Cardiac fibroblast (primary cell): ENCODE measurements at places on chromosomes 1 and 21.

- DNase-seq: no peak
Observed at GRCh38 chr1:109611308-109611990, 8.0 kb downstream of the GNAT2 start.

- no peak for DNase-seq
Observed at GRCh38 chr1:99538618-99538956, 107.3 kb upstream of the PALMD start.

DNA sequence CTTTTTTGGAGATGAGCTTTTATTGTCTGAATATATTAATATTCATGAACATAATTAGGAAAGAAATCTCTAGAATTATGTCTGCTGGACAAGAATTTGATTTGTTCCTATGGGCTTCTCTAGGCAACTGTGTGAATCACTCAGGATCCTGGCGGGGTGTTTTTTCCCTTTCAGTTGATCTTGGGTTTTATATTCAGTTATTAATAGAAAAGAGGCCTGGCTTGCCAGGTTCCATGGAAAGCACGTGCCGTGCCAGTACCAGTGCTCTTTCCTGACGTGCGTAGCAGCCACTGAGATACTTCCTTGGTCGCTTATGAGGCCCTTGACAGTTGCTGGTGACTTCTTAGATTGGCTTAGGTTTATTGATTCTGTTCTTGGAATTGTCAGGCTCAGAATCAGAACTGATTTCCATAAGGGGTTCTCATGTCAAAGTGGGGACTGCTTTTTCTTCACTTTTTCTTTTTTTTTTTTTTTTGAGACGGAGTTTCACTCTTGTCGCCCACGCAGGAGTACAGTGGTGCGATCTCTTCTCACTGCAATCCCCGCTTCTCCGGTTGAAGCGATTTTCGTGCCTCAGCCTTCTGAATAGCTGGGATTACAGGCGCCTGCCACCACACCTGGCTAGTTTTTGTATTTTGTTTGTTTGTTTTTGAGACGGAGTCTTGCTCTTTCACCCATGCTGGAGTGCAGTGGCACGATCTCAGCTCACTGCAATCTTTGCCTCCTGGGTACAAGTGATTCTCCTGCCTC, 48.7 kb upstream of the KIF1B start:
- no peak for DNase-seq

DNA sequence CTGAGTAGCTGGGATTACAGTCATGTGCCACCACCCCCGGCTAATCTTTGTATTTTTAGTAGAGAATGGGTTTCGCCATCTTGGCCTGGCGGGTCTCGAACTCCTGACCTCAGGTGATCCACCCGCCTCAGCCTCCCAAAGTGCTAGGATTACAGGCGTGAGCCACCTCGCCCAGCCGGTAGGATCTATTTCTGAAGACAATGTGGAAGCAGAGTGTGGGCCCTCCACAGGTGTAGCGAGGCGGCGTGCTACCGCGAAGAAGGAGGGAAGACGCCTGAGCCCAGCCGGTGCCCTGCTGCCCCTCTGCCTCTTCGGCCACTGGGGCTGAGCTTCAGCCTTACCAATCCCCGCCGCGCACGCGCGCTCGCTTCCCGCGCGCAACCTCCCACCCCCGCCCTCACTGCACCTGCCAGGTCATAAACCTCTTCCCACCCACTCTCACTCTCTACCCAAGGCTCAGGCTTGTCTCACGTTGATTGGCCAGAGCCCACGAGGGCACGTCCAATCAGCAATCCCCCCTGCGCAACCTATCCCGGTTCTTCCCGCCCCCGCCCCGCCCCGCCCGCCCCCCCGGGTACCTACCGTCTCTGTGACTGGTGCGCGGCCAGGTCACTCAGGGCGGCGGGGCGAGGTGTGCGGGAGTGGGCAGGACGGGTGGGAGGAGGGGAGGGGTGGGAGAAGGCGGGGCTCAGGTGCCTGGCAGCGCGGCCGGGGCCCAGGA, 409 bp upstream of the HOOK1 start:
- DNase-seq: no peak

GRCh38 chr1:187001198-187001889, 172.6 kb downstream of the PLA2G4A start:
- peak; percentile 88 for DNase-seq

- no peak for DNase-seq
Observed at GRCh38 chr1:72932025-72932424, 649.7 kb upstream of the NEGR1 start.

DNA sequence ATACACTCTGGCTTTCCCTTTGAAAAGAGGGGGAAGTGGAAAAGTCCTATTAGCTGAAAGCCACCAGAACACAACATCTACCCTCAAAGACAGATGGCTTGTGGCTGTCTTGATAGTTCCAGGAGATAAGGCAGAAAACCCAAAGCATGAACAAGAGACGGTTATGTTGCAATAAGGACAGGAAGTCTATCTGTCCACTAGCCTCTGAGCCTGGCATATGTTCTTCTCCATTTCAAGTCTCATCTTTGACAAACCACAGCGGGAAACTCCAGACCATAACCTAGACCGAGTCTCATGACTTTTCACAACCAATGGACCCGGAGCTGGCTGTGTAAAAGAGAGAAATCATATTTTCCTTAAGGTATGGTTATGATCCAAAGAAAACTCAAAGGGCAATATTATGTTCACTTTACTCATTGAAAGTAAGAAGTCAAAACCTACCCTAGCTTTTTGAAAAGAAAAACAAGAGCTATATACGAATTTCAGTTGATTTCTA, 33.8 kb downstream of the DUSP10 start:
- DNase-seq: peak; percentile 55

DNA sequence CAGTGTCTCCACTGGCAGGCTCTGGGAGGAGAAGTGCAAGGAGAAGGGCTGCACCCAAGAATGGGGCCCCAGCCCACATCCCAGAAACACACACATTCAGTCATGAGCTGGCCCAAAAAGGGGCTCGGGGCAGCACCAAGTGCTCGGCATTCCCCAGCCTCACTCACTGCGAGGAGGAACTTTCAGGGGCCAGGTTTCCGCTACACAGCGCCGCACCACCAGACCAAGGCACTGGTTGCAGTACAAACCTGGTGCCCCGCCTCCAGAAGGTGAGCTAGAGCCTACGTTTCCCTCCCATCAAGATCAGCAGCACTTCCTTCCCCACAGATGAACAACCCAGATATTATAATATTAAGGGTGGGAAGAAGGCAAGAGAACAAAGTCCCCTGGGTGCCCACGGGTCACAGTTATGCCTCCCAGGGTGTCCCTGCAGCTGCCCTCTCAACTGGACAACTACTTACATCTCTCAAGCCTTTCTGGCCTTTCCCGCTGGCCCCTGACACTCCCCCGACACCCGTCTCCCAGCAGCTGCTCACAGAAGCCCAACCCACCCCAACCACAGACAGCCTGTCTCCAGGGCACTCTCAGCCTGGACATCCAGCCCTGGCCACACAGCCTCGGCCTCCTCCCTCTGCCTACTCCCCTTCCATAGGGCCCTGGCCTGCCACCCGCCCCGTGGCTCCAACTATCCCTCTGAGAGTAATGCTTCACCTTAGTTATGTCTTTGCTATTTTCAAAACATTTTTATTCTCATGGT, 3.8 kb downstream of the PBXIP1 start:
- DNase-seq: no peak

GRCh38 chr1:35544976-35545375, 12.2 kb downstream of the KIAA0319L start:
- DNase-seq: peak; percentile 80

GRCh38 chr21:8993284-8993942, 1528.0 kb upstream of the TPTE start:
- DNase-seq: no peak

GRCh38 chr1:170539154-170539553, 7.2 kb downstream of the GORAB start:
- no peak for DNase-seq

GRCh38 chr1:205813755-205814058, 709 bp upstream of the SLC41A1 start:
- DNase-seq: peak; percentile 63

DNA sequence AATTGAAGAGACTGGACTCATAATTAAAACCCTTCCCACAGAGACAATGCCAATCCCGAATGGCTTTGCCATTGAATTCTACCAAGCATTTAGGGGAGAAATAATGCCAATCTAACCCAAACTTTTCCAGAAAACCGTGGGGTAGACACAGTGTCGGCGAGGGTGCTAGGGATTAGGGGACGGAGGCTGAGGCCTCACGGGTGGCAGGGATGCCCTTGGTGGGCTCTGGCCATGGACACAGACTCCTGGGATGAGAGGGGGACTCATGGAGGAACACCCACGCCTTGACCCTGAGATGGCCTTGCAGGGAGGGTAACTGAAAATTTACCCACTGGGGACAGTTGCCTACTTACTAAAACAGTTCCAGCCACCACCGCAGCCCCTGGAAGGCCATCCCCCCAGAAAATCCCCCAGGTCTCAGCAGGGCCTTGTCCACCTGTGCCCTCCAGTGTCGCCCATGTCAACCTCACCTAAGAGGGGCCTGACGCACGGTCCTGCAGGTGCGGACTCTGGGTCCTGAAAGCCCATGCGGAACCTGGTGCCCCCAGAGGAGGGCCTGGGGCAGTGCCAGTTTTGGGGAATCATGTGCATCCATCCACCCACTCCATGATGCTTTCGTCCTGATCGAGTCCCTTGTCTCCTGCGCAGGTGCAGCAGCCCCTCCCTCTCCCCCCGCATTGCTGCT, 1.9 kb downstream of the KRTAP10-5 start:
- no peak for DNase-seq

GRCh38 chr1:32062867-32063230, 9.9 kb upstream of the TMEM39B start:
- peak; percentile 34 for DNase-seq

DNA sequence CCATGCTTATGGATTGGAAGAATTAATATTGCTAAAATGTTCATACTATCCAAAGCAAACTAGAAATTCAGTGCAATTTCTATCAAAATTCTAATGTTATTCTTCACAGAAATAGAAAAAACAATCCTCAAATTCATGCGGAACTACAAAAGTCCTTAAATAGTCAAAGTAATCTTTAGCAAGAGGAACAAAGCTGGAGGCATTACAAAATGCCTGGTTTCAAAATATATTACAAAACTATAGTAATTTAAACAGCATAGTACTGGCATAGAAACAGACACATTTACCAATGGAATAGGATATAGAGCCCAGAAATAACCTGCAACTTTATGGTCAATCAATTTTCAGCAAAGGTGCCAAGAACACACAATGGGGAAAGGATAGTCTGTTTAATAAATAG, 3.8 kb downstream of the CTSS start:
- DNase-seq: no peak

GRCh38 chr1:32353886-32354570, 8.3 kb downstream of the FAM229A start:
- peak; percentile 73 for DNase-seq

DNA sequence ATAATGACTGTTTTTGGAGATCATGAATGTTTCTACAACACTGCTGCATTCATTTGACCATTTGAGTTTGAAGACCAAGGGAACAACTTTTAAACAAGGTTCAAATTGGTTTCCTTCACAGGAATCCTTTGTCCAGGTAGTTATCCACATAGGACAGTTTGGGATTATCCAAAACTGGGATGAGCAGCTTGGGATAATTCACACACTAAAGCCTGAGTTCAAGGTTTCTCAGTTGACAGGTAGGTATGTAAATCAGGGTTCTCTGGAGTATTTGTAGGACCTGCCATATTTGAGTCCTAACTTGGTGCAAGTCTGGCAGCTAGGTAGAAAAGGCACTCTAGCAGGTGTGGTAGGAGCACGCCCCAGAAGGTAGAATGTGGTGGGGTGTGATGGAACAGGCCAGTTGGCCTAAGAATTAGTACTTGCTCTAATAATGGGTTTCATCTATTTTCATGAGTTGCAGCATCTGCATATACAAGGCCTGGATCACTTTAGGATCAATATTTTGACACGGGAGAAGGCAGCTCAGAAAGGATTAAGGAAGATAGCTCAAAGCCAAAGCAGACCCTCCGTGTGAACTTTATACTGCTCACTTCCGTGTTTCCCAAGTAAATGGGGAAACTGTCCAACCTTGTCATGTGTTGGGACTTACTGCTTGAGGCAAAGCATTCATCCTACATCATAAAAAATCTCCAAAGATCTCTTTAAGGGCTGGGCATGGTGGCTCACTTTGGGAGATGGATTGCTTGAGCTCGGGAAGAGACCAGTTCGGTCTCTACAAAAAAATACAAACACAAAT, 14.1 kb upstream of the RAB42 start:
- DNase-seq: no peak

GRCh38 chr1:34054920-34055319, 110.1 kb downstream of the CSMD2 start:
- DNase-seq: no peak

DNA sequence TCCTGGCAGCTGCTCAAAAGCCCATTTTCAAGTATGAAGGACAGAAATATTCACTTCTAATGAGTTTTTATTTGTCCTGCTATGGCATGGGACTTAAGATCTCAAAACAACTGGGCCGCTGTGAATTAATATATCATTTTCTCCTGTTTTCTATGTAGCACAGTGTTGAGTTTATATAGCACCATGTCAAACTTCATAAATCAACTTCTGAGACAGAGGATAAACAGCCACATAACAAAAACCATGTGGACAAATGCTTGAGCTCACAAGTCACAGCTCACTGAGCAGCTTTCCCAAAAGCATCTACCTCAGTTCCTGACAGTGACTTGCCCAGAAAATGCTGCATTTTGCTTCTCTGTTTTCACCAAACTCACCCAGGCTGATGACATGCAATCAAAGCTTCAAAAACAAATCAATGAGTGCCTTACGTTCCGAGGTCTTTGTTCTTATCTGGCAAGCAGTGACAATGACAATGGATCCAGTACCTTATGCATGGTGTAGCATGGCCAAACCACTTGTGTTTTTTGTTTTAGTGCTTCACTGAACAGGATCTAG, 722.6 kb downstream of the LRRIQ3 start:
- DNase-seq: no peak

GRCh38 chr1:202205523-202206190, 12.1 kb downstream of the LGR6 start:
- peak; percentile 27 for DNase-seq

- no peak for DNase-seq
Observed at GRCh38 chr1:181012203-181012745, 10.4 kb downstream of the STX6 start.

GRCh38 chr1:233025157-233025556, 74.7 kb downstream of the NTPCR start:
- DNase-seq: peak; percentile 36

GRCh38 chr1:65625528-65625927, 167.2 kb upstream of the PDE4B start:
- no peak for DNase-seq

DNA sequence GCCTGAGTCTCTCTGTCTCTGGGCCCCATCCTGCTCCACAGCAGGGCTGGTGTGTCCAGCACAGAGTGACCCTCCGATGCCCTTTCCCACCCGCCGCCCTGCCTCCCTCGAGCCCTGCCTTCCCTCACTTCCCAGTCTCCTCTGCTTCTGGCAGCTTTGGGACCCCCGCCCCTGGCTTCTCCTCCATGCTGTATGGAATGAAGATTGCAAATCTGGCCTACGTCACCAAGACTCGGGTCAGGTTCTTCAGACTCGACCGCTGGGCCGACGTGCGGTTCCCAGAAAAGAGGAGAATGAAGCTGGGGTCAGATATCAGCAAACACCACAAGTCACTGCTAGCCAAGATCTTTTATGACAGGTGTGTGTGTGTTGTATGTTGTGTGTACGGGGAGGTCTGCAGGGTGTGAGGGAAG, 14.3 kb downstream of the MOV10 start:
- DNase-seq: no peak
